ENCODE measurements at places on chromosomes 16 and 17. TPM values are rescaled to one million over a fixed set of nuclear protein-coding genes. Genes with fewer than 3 reads are reported as not detected.

The CBFB gene
- total RNA-seq, result 28.4 TPM

- H3K4me3 ChIP-seq, result no peak overlapping the region
- H3K27me3 ChIP-seq, result no peaks in the 10 kb centered on the region
- H3K27ac ChIP-seq, result no peak overlapping the region
- no peaks in the 10 kb centered on the region for H3K4me1 ChIP-seq
- no peak for ATAC-seq
- no peaks in the 10 kb centered on the region for H3K36me3 ChIP-seq
Measured at GRCh38 chr17:70597774-70598173, 428.4 kb downstream of the KCNJ2 start.

- H3K4me1 ChIP-seq, result no peaks in the 10 kb centered on the region
- no peak overlapping the region for H3K27ac ChIP-seq
- H3K4me3 ChIP-seq, result no peak overlapping the region
Measured at GRCh38 chr16:80812593-80812992, 8.2 kb upstream of the CDYL2 start.

GRCh38 chr16:57574086-57574485 lies 31.6 kb downstream of the ADGRG5 start:
- H3K27ac ChIP-seq, result no peak overlapping the region
- H3K27me3 ChIP-seq, result peaks cover 59% of the 10 kb centered on the region
- no peak for ATAC-seq

GRCh38 chr16:82119405-82119804 lies 50.6 kb downstream of the MPHOSPH6 start:
- no peaks in the 10 kb centered on the region for H3K27me3 ChIP-seq
- no peaks in the 10 kb centered on the region for H3K36me3 ChIP-seq
- H3K4me1 ChIP-seq, result no peaks in the 10 kb centered on the region
- no peak overlapping the region for H3K27ac ChIP-seq
- ATAC-seq, result no peak

DNA sequence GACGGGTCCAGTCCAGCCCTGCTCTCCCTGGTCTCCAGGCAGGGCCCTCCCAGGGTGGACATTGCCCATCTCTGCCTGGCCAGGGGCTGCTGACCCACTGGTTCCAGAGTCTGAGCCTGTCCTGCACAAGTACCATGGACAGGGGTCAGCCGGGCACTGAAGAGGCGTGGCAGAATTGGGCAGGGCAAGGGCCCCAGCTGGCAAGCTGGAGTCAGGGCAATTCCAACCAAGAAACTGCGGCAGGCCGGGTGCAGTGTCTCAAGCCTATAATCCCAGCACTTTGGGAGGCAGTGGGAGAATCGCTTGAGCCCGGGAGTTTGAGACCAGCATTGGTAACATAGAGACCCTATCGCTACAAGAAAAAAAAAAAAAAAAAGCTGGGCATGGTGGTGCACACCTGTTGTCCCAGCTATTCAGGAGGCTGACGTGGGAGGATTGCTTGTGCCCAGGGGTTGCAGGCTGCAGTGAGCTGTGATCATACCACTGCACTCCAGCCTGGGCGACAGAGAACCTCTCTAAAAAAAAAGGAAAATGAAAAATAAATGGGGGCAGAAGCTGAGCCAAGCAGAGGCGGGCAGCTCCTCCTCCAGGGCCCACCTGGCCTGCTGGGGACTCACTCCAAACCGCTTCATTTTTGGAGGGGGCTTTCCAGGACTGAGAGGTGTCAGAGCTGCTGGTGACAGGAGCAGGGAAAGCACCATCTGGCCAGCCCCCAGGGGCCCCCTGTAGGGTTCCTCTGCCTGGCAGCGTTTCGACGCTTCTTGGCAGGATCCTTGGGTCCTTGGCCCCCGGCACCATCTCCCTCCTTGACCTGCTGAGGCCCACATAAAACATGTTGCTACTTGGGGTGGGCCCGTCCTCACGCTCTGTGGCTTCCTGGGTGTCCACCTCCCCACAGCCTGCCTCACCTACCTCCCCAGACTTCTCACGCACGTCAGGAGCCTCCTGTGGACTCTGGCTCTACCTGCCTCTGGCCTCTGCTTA lies 2.9 kb upstream of the MAFG start:
- ATAC-seq, result no peak
- no peaks in the 10 kb centered on the region for H3K36me3 ChIP-seq
- no peak overlapping the region for H3K27ac ChIP-seq
- peaks cover 27% of the 10 kb centered on the region for H3K27me3 ChIP-seq

GRCh38 chr17:17741349-17742023 lies 60.2 kb downstream of the RAI1 start:
- no peaks in the 10 kb centered on the region for H3K27me3 ChIP-seq
- peak overlapping the region; percentile 80 for H3K27ac ChIP-seq
- no peaks in the 10 kb centered on the region for H3K36me3 ChIP-seq
- H3K4me3 ChIP-seq, result no peak overlapping the region
- ATAC-seq, result peak; percentile 53

DNA sequence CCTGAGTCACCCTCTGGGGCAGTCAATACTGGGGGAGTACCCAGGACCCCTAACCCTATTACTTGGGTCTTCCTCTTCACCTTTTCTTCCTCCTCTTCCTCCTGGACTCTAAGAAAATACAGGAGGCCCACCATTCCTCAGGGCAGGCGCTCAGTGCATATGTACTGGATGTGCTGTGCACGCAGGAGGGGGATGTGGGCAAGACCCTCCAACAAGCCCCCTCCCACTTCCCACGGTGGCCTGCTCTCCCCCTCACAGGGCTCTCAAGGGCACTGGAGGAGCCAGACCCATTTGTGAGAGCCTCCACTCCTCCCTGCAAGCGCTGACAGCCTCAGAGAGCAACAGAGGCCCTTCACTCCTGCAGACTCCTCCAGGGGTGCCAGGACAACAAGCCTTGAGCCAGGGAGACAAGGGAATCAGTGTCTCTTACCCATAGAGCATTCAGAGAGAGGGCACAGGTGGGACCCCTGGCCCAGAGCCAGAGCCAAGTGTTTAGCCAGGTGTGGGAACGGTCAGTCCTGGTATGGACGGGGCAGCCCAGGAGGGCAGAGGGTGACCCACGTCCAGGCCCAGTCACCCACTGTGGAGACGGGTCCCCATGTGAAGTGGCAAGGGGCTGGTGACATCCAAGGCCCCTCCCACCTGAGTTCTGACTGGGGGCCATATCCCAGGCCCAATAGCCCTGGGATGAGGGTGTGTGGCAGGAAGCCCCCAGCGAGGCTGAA lies 27.3 kb upstream of the KSR1 start:
- H3K4me3 ChIP-seq, result no peak overlapping the region
- no peaks in the 10 kb centered on the region for H3K36me3 ChIP-seq
- no peaks in the 10 kb centered on the region for H3K27me3 ChIP-seq
- ATAC-seq, result no peak
- H3K27ac ChIP-seq, result no peak overlapping the region

DNA sequence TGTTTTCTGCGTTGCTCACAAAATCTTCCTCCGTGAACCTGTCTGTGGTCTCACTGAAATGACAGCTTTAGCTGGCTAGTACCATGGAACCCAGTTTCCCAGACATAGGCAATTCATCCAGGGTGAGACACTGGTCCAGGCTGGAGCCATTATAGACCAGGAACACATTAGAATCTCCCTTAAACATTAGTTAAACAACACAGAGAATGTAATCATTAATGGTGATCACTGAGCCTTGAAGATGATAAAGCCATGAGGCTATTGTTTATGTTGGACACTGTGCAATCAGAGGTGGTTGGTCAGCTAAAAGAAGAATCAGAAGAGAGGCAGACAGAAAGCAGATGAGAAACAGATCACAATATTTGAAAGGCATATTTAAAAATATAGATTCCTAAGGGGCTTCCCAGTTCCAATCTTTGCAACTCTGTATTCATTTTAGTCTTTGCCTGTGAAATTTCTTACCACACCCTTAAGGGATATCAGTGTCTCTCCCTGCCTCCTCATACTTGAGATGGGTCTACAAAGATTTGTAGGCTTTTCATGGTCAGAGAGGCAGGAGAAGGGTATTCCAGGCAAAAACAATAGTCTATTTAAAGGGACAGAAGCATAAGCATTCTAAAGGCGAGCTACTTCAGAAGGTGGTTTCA lies 317.9 kb downstream of the MAP2K6 start:
- H3K27me3 ChIP-seq, result no peaks in the 10 kb centered on the region
- no peak for ATAC-seq
- no peak overlapping the region for H3K4me3 ChIP-seq
- H3K27ac ChIP-seq, result no peak overlapping the region
- peaks cover 6% of the 10 kb centered on the region for H3K4me1 ChIP-seq

GRCh38 chr16:635573-636205 lies 416 bp downstream of the METTL26 start:
- H3K4me3 ChIP-seq, result peak overlapping the region; percentile 94
- peaks cover 26% of the 10 kb centered on the region for H3K36me3 ChIP-seq
- H3K27ac ChIP-seq, result no peak overlapping the region
- ATAC-seq, result no peak
- peaks cover 53% of the 10 kb centered on the region for H3K4me1 ChIP-seq

DNA sequence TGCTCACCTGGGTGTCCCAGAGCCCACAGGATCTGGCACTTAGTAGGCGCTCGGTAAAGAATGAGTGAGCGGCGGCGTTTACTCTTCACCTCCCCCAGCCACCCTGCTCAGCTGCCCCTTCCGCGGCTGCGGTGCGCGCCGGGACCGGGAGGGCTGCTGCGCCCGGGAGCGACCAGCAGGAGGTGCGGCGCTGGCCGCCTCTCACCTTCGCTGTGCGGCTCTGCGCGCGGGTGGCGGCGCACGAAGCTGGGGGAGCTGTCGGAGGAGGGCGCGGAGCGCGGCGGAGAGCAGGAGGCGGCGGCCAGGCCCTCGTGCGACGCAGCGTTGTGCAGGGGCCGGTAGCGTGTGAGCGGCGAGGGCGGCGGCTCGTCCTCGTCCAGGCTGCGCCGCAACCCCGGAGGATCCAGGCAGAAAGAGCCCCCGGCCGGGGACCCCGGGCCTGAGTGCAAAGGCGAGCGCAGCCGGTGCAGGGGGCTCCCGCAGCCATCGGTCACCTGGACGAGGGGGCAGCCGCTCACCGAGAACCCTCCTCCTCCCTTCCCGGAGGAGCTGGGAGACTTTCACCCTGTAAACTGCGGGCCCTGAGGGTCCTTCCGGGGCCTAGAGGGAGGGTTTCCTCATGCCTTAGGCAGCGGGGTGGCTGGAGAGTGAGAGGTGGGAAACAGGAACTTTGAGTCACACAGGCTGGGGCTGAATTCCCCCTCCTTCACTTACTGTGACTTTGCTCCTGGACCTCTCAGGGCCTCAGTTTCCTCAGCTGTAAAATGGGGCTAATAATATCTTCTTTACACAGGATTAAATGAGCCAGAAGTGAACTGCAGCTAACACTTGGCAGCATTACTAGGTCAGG lies 12.5 kb downstream of the SAMD14 start:
- peaks cover 52% of the 10 kb centered on the region for H3K4me1 ChIP-seq
- ATAC-seq, result peak; percentile 84
- H3K27me3 ChIP-seq, result peaks cover 6% of the 10 kb centered on the region
- no peak overlapping the region for H3K27ac ChIP-seq

The TBC1D3H gene
- total RNA-seq, result not detected

DNA sequence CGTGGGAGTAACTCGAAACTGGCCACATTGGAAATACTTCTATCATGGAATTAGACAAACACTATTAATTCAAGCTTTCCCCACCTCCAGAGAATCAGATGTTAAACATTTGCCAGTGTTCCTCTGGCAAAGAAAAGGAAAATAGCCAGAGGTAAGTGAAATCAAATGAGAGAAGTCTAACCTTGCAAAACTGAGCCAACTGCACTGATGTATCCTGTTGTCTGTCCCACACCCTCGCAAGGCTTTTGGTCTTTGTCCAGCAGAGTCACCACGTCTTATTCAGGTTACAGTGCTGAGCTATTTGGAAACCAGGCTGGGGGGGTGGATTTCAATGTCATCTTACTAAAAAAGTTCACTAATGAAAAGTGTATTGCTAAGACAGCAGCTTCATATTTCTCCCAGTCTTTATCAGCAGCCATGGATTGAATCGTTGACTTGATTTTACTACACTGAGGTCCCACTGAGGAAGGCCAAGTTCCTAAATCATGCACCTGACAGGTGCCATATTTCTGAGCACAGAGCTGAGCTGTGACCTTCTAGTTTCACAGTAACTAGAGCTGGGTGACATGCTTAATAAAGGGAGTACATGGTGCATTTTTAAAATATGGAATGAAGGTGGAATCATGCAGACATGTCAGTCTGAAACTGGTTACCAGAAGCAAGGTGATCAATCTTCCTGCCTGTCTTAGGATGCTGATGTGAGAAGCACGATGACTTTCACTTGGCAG lies 85.2 kb upstream of the HSBP1 start:
- no peak for ATAC-seq
- no peaks in the 10 kb centered on the region for H3K27me3 ChIP-seq

The COX10 gene
- total RNA-seq, result 30.0 TPM

The TMEM92 gene
- not detected for total RNA-seq

The WBP2 gene
- 50.0 TPM for total RNA-seq

DNA sequence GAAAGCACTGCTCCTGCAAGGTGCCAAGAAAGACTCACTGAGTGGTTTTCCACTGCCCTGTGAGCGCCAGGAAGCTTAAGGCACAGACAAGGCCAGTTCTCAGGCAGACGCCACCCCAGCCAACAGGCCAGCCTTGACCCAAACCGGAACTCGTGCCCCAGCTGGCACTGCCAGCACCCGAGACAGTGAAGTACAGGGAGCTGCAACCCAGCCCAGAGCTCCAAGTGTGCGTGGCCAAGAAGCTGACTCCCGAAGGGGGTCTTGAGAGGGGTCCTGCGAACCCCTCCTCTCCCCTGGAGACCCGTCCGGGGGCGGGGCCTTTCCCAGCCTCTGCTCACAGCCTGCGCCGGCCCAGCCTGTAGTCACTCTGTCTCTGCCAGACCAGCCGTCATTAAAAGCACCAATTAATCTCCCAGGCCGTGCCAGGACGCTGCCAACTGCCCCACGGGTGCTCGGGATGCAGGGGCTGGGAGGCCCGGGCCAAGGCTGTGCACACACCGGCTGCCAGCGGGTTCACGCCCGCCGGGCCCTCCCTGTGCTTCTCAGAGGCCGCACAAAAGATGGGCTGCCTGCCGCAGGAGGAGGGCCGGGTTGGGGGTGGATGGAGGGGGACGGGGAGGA lies 4.4 kb upstream of the SOX8 start:
- ATAC-seq, result peak; percentile 31
- H3K4me1 ChIP-seq, result no peaks in the 10 kb centered on the region
- H3K27me3 ChIP-seq, result peaks cover 40% of the 10 kb centered on the region
- no peaks in the 10 kb centered on the region for H3K36me3 ChIP-seq

- H3K36me3 ChIP-seq, result no peaks in the 10 kb centered on the region
- peaks cover 14% of the 10 kb centered on the region for H3K27me3 ChIP-seq
- H3K4me1 ChIP-seq, result no peaks in the 10 kb centered on the region
Measured at GRCh38 chr17:10295728-10296343, 77.0 kb downstream of the MYH13 start.

The HBA1 gene
- total RNA-seq, result not detected

GRCh38 chr16:3618769-3619141 lies 7.3 kb upstream of the SLX4 start:
- H3K27ac ChIP-seq, result no peak overlapping the region
- no peaks in the 10 kb centered on the region for H3K4me1 ChIP-seq
- no peaks in the 10 kb centered on the region for H3K36me3 ChIP-seq
- no peak overlapping the region for H3K4me3 ChIP-seq
